ENCODE measurements at places on chromosomes 11 and 22.

- DNase-seq, result no peak
Measured at GRCh38 chr11:111974446-111974845, 37.3 kb downstream of the DIXDC1 start.

DNA sequence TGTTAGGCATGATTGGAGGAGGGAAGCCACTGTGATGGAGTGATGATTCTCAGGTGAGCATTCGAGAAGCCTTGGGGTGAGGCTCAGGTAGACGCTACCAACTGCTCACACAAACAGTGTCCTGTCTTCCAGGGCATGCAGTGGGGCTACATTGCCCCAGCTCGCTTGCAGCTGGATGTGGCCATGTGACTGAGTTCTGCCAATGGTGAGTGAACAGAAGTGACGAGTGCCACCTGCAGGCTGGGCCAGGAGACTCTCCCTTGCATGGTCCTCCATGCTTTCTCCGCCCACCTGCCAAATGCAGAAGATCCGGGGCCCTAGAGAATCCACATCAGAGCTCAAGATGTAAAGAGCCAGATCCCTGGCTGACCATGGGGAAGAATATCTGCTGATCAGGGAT, 195.9 kb downstream of the BCR start:
- DNase-seq, result peak; percentile 30

- DNase-seq, result no peak
Measured at GRCh38 chr11:123892031-123892430, 6.6 kb upstream of the TMEM225 start.

- no peak for DNase-seq
Measured at GRCh38 chr11:62712861-62713260, 5.4 kb downstream of the GNG3 start.

DNA sequence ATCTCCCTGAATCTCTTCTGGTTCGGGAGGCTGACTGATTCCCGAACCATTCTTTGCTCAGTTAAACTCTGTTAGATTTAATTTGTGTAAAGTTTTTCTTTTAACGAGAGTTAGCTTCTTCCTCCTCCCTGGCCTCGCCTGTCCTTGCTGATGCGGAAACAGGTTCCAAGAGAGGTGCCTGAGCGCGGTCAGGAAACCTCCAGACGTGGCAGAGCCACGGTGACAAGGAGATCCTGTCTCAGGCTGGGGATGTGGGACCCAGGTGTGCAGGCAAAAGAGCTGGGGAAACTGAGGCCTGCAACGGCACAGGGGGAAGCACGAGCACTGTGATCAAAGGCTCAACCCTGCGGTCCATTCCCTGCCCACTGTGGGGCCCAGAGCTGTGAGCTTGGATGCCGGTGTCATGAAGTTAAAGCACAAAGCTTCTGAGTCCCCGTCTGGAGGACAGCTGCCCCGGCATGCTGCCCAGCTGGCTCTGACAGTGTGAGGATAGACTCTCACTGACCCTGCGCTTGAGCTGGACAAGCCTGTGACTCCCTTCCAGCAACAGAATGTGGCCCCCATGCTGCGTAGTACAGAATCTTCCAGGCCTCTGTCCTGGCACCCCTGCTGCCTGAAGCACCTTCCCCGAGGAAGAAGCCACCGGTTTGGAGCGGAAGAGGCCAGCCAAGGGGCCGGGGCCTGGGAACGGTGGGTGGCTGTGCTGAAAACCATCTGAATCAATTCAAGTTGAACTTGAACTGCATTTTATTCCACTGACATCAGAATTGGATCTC, 960.6 kb downstream of the BRD1 start:
- no peak for DNase-seq

DNA sequence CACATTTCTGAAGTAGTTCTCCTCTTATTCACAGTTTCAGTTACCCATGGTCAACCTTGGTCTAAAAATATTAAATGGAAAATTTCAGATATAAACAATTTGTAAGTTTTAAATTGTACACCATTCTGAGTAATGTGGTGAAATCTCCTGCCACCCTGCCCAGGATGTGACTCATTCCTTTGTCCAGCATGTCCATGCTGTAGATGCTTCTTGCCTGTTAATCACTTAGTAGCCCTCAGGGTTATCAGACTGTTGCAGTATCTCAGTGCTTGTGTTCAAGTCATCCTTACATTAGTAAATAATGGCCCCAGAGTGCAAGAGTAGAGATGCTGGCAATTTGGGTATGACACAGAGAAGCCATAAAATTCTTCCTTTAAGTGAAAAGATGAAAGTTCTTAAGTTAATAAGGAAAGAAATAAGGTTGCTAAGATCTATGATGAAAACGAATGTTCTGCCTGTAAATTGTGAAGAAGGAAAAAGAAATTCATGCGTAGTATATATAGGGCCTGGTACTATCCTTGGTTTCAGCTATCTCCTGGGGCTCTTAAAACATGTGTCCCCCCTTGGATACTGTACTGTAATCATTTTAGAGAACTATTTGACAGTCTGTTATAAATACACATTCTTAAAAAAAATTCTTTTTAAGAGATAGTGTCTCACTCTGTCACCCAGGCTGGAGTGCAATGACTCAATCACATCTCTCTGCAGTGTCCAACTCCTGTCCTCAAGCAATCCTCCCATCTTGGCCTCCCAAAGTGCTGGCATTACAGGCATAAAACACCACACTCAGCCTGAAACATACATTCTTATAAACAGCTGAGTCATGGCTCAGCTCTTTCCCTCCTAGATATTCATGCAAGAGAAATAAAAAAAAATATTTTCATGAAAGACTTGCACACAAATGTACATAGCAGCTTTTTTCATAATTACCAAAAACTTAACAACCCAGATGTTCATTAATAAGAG, 31.3 kb downstream of the MTNR1B start:
- DNase-seq, result no peak

- no peak for DNase-seq
Measured at GRCh38 chr11:35585416-35585815, 32.8 kb upstream of the FJX1 start.

- no peak for DNase-seq
Measured at GRCh38 chr11:64344787-64345186, 4.8 kb downstream of the CCDC88B start.

GRCh38 chr22:17853073-17853472, 78.8 kb upstream of the BID start:
- DNase-seq, result no peak

GRCh38 chr11:109421981-109422869, at the start of gene C11orf87:
Gene C11orf87, plus strand, starts transcription at chr11:109422190. Its CDS starts 1,444 bp downstream, at chr11:109423634.
- DNase-seq, result peak; percentile 71

DNA sequence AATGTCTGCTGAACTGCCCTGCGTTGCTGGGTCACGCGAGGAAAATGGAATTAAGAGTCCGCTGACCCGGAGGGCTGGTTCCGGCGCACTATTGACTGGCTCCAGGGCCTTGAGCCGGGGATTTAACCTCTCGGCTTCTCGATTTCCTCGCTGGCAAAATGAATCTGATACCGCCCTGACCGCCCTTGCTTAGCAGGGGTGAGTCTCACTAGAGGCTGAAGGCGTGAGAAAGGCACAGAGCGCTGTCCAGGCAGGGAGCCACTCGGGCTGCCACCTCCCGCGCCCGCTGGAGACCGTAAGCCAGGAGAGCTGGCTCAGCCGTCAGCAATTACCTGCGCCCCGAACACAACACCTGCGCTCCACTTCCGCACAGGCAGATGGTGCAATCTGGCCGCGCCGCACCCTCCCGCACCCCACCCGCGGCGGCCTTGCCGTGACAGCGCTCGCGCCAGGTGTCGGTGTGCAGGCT, 65.6 kb downstream of the BUD13 start:
- DNase-seq, result peak; percentile 39

DNA sequence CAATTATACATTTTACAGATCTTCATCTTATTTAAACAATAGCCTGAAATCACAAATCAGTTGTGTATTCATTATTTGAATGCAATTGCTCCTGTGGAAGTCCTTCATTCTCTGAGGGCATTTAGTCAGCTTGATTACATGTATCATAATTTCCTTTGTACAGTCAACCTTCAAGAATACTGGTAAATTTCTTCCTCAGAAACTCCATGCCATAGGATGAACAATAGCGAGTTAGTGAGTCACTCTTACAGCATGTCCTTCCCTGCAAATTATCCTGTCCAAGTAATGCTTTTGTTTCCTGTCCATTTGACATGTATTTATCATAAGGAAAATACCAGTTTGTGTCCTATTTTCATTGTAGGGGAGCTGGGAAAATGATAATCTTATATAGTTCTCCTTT, 3.8 kb downstream of the OR10S1 start:
- no peak for DNase-seq

GRCh38 chr11:113404859-113405430, 17.4 kb downstream of the ANKK1 start:
- DNase-seq, result no peak

GRCh38 chr11:65865550-65866172, 5.4 kb downstream of the MUS81 start:
- no peak for DNase-seq

DNA sequence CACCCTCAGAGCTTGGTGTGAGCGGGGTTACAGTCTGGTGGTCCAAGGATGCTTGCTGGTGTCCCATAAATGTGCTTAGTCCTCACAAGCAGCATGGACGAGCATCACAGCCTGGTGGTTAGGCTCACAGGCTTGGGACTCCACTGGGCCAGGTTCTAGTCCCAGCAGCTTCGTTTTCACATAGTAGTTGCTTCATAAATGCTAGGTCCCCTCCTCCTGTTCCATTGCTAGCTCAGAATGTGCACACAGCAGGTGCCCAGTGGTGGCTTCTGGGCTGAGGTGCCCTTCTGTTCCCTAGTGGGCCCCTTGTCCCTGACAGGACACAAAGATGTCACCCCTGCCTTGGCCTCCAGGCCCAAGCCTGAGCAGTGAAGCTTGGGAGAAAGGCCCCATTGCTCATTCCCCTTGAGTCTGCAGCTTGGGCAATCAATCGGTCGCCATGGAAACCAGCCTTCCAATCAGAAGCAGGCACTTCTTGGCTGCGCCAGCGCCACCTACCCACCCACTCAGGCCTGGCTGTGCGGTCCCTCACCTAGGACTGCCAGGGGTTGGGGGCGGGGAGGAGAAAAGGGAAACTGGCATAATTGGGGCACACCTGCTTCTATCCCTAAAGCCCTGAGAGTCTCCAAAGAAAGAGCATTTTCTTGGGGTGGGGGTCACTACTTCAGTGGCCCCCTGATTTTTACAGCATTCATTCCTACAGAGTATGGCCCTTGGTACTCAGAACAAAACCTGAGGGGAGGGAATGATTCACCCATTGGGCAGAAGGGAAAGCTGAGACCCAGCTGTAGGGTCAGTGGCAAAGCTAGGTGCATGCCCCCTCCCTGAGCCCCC, 48.1 kb downstream of the CYTH4 start:
- peak; percentile 76 for DNase-seq

- DNase-seq, result no peak
Measured at GRCh38 chr11:92475819-92476218, 251.2 kb downstream of the FAT3 start.

DNA sequence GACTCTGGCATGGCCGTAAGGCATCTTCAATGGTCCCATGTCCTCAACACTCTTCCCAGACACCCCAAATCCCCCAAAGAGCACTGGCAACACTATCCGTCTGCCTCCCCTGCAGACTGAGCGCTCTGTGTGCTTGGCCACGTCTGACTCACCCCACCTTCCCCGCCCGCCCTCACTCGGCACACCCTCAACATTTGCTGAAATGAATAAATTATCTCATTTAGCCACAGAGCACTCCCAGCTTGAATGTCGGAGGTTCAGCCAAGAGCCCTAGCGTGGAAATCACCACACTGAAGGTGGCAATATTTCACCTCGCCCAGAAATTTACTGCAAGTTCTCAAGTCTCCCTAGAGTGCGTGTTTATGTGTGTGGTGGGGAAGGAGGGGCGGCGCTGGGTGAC, 46.6 kb upstream of the TCF20 start:
- DNase-seq, result peak; percentile 73

GRCh38 chr22:35313311-35314121, 13.8 kb downstream of the TOM1 start:
- DNase-seq, result peak; percentile 56

DNA sequence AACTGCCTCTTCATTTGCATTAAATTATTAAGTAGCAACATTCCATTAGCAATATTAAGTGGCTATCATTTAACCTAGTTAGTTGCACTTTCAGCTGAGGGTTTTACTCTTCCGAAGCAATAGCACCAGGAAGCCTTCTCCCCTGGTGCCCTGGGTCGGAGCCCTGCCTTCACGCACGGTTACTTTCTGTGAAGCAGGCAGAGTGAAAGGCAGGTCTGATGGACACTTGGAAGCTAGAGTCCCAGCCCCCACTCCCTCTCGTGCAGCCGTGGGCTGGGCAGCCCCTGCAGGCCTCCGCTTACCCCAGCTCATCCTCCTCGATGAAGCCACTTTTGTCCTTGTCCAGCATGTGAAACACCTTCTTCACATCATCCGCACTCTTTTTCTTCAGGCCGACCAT, 2.0 kb downstream of the PVALB start:
- DNase-seq, result no peak

- DNase-seq, result no peak
Measured at GRCh38 chr22:23268139-23268712, 87.9 kb downstream of the BCR start.

DNA sequence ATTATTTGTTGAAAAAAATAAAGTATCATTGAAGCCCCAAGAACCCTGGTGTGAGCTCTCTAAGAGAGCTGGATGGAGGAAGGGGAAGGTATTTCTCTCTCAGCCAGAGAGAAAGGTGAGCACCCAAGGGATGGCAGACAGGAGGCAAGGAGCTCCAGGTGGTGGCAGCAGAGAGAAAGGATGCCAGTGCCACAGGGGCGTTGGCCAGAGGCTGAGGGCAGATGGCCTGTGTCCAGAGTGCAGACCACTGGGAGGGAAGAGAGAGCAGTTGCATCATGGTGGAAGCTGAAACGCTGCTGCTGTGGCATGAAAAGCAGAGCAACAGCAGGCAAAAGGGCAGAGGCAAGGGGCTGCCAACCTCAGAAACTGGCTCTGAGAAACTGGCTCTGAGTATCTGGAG, 8.5 kb downstream of the SPON1 start:
- DNase-seq, result peak; percentile 63

GRCh38 chr11:117678658-117679406, 118.2 kb downstream of the DSCAML1 start:
- no peak for DNase-seq

GRCh38 chr11:102266099-102266498, 51.2 kb upstream of the BIRC3 start:
- DNase-seq, result no peak

GRCh38 chr11:396948-397548, 3.0 kb downstream of the PKP3 start:
- peak; percentile 89 for DNase-seq

DNA sequence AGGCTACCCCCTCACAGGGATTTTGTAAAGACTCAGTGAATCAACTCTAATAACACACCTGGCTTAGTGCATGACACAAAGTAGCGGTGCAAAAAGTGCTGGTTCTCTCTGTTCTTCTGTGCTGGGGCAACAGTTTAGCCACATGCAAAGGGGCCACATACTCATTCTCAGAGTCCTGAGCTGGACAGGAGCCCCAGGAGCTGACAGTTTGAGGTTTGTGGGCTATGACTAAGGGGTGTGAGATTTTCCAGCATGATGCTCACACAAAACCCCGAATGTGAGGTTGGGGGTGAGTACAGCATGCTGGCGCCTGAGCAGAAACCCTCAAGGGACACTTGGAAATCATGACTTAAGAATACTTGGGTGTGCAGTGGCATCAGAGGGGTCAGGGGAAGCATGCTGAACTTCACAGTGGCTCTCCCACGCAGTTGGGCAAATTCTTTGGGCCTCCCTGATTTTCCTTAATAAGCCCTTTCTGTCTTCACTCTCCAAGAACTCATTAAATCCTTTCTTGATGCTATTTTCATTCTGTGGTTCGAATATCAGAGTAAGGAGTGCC, 31.0 kb downstream of the TMPRSS5 start:
- DNase-seq, result no peak

- DNase-seq, result peak; percentile 99
Measured at GRCh38 chr11:117861151-117862018, 15.1 kb downstream of the FXYD6 start.

Measured in NCI-H526 (cell line).